A549 (cell line): ENCODE measurements at places on chromosomes 13 and 19.

DNA sequence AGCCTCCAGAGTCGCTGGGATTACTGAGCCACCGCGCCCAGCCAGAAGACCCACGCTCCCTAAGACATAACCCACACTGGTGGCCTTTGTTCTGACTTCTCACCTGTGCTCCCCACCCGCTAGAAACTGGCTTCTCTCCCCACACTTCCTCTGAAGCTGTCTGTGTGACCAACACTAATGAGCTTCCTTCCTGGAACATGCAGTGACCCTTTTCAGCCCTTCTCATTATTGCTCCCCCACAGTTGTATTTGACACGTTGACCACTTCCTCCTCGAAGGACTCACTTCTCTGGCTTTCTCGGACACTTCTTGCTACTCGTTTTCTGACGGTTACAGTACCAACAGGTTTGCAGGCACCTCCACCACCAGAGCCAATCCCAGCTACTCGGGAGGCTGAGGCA is 10.9 kb downstream of the NCR1 start:
- no peak for DNase-seq

DNA sequence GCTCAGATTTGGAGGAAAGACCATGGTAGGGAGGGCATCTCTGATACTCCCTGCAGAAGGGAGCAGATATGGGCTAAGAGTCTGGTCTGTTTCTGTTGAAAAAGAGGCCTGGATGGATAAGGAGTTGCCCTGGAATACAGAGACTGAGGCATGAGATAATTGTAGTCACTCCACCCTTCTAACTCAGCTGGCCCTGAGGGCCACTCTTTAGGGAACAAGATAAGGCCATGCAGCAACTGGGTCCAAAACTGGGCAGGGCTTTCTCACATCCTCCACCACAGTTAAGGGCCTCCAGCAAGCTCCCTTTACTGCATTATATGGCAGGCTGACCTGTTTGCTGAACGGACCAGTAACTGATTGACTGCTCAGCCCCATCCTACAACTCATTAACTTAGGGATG is 1.3 kb downstream of the ZNF749 start:
- DNase-seq: no peak

DNA sequence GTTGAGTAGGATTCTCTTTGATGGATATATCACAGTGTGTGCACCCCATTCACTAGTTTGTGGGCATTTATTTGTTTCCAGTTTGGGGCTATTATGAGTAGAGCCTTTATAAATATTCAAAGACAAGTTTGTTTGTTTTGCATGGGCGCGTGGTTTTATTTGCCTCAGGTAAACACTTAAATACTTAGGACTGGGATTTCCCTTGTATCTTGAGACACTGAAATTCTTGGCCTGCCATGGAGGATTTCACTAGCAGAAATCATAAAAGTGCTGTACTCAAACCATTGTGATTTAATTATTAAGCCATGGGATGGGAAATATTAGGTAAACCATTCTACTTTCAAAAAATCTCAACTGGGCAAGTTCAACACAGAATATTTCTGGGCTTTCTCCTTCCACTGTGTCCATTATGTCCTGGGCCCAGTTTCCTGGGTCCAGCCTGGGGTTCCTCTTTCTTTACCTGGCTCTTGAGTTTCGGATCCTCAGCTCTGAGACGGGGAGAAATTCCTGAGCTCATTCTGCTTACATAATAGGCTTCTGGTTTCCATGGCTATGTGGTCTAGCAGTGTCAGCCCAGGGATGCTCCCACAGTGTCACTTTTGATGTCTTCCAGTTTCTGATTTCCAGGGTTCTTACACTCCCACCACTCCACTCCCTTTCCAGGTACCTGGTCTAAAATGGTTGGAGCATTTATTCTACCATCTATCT is 14.4 kb downstream of the MYO16 start:
- DNase-seq: no peak

DNA sequence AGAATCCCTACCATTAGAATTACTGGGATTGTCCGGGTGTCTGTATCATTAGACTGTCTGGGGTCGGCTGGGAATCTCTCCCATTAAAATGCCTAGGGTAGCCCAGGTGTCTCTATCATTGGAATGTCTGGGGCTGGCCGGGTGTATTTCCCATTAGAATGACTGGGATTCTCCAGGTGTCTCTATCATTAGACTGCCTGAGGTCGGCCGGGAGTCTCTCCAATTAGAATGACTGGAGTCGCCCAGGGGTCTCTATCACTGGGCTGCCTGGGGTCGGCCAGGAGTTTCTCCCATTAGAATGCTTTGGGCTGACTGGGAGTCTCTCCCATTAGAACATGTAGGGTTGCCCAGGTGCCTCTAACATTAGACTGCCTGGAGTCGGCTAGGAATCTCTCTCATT is 1560.7 kb downstream of the UQCRFS1 start:
- no peak for DNase-seq

DNA sequence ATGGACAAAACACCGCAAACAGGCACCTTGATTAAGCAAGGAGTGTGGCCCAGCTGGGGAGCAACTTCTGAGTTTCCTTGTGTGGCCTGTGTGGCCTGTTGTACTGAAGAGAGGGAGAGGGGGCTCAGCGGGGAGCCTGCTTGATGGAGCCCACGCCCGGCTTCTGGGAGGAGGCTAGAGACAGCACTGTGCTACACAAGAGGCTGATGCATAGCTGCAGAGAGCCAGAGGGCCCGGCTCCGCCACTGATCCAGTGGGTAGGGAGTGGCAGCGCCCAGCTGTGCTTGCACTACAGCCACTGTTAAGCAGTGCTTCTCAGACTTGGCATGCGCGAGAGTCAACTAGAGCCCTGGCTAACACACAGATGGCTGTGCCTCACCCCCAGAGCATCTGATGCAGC is 19.0 kb downstream of the LYL1 start:
- no peak for DNase-seq

- no peak for DNase-seq
Measured at GRCh38 chr13:46556418-46556779, 3.4 kb downstream of the LRCH1 start.

- DNase-seq: no peak
Measured at GRCh38 chr13:112124141-112124540, 57.2 kb downstream of the SOX1 start.
